ENCODE measurements at places on chromosomes 2 and 18. TPM values are rescaled to one million over a fixed set of nuclear protein-coding genes. Genes with fewer than 3 reads are reported as not detected.

DNA sequence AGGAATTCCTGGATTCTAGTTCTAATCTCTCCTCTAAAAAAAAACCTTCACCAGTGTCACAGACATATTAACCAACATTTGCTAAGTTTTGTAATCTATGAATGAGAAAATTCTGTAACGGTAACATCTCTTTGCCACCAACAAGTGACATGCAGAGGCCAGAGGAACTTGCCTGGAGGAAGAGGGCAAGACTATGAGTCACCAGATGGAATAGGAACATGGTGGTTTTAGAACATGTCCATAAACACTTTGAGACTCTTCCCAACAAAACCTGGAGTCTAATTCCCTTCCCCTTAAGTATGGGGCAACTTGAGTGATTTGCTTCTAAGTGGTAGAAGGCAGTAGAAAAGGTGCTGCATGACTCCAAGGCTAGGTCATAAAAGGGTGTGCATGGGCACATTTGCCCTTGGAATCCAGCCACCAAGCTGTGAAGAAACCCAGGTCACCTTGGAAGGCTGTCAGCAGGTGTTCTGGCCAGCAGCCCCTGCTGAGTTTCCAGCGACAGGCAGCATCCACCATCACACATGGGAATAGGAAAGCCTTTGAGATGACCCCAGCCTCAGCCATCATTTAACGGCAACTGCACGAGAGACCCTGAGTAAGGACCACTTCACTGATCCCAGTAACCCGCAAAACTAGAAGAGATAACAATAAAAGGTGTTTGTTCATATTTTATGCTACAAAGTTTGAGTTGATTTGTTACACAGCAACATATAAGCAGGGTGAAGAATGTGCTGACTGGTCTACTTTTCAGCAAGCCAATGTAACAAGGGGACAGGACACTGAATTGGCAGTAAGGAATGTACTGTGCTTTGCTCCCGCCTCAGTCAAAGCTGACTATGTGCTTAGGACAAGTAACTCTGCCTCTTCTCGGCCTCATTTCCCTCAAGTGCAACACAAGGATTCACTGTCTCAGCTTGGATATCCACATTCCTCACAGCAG is 90.6 kb downstream of the SKA1 start:
- DNase-seq: no peak

DNA sequence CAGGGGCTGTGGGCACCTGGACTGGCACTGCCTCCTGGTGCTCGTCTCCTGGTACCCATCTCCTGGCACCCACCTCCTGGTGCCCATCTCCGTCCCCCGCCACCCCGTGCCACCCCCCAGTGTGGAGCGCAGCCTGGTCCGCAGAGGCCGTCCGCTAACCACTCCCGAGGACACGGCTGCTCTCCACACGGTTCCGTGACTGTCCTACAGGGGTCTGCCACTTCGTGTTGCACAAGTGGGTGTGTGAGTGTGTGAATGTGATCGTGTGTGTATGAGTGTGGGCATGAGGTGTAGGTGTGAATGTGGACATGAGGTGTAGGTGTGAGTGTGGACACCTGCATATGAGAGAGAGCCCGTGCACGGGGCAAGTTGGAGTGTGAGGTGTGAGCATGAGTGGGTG is 119.4 kb upstream of the HS6ST1 start:
- peak; percentile 42 for DNase-seq

- no peak for DNase-seq
Measured at GRCh38 chr2:70768590-70769085, 638 bp upstream of the ADD2 start.

- DNase-seq: no peak
Measured at GRCh38 chr18:38318416-38318815, 752.8 kb upstream of the CELF4 start.

DNA sequence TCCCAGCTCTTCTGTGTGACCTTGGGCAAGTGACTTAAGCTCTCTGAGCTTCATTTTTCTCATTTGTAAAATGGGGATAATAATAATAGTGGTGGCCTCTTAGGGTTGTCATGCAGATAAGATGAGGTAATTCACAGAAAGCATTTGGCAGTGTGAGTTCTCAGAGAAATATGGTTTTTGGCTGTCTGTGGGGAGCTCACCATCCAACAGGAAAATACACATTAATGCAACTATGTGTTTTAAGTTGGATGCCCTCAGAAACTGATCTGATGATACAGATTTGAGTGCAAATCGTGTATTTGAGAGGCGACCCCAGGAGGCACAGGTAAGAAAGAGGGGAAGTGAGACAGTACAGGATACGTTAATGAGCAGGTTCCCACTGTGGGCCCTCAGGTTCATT is 56.1 kb upstream of the SPRED2 start:
- no peak for DNase-seq

GRCh38 chr18:76429262-76430126 is 65.5 kb downstream of the ZNF516 start:
- no peak for DNase-seq

DNA sequence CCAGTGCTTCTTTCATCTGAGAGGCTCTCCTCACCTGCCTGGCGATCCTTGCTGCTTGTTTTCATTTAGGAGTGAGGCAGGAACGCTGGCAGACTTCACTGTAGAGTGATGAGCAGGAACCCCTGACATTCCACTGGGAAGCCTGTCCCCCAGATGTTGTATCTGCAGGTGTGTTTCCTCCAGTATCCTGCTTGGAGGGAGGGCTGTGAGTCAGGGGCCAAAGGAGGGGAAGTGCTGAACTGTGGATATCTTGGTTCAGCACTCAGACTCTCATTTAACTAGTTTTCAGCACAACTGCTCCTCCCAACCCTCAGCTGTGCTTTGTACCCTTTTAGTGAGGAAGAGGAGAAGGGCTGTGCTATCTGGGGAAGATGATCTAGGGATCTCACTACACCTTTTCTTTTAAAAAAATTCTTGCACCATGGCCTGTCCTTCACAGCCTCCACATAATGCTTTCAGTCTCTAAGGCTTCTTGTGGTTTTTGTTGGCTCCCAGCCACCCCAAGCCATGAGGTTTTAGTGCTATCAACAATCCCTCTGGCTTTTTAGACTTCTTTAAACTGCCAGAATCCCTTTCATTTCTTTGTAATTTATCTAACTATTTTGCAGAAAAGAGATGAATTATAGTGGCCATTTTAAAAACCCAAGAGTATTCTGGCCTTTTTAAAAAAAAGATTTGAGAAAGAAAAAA is 11.2 kb downstream of the ANKAR start:
- no peak for DNase-seq

Gene CNTNAP5
- total RNA-seq: not detected

DNA sequence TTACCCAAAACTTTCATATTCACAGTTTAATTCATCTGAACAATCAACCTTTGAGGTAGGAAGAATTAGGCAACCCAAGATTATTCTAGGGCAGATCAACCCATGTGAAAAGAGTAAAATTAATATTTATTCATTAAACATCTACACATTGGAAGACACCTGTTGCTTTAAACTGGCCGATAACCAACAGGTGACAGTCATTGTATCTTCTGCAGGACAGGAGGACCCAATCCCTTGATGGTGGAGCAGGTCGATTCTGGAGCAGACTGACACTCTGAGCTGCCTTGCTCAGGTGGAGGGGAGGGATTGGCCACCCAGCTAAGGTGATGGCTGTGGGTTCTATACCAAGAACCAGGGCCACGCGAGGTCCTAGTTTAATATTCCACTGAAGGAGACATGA is 230.3 kb downstream of the OSR1 start:
- DNase-seq: no peak

DNA sequence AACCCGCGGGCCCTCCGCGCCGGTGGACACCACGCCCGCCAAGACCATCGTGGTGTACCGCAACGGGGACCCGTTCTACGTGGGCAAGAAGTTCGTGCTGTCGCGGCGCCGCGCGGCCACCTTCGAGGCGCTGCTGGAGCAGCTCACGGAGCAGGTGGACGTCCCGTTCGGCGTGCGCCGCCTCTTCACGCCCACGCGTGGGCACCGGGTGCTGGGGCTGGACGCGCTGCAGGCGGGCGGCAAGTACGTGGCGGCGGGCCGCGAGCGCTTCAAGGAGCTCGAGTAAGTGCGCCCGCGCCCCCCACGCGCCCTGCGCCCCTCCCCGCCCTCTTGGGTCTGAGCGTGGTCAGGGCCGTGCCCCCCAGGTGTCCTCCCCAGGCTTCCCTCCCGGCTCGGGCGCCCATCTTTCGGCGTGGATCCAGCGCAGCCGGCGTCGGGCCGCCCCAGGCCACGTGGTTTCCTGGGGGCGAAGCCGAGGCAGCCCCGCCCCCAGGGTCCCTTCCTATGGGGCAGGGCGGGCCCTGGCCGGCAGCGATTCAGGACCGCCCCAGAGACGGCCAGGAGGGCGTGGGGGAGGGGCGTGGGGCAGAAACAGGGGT is 481 bp downstream of the DCDC2C start:
- DNase-seq: no peak

Gene FSIP2
- 0.22 TPM for total RNA-seq

DNA sequence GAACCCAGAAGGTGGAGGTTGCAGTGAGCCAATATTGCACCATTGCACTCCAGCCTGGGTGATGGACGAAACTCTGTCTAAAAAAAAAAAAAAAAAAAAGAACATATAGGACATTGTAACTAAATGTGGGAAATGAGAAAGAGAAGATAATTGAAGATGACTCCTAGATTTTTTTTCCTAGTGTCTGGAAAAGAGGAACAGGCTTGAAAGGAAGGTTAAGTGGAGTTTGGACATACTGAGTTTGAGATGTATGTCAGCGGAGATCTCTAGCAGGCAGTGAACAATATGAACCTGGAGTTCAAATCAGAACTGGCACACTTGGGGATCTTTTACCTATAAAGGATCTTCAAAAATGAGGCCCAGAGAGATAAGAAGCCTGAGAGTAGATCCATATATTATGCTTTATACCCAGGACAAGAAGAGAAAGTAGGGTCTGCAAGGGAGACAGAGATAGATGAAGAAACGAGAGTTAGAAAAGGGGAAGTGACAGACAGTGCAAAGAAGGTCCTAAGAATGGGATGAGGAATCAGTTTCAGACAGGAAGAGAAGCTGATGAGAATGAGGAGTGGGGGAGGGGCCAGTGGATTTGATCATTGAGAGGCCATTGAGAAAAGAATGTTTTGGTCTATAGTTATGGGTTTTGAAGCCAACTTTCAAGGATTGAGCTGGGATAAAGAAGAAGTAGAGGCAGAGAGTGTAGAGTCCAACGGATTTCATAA is 46.9 kb upstream of the CD28 start:
- DNase-seq: no peak

DNA sequence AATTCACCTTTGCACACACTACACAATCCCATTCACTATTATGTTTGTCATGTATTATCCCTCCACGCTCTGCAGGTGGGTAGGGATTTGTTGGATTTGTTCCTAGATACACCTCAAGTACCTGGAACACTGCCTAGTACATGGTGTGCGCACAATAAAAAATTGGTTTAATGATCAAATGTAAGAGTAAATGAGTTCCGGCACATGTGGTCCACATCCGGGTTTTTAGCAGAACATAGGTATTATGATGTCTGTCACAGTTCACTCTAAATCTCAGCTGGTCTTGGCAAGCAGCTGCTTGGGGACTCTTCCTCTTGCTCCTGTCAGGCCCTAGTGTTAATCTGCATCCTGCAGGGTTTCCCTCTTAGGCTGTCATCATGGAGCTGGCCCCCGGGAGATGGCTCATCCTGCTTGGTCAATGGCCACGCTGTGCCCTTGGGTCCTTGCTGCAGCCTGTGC is 21.8 kb upstream of the IL1R1 start:
- DNase-seq: no peak

DNA sequence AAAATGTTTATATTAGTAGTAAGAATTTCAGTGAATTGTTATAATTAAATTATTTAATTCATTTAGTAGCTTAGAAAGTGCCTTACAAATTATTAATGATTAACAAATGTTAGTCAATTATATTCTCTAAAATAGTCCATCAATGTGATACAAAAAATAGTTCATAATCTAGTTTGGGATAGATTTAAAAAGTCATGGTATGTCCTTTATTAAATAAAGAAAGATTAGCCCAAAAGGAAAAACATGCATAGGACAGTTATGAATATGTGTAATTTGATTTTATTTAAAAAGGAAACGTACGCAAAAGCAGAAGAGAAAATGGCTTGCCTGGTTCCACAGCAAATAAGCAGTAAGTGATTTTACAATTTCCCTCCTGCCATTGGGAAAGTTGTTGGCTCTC is 768.5 kb downstream of the TRIB2 start:
- no peak for DNase-seq

Gene MOGAT1
- total RNA-seq: not detected

Gene SKOR2
- not detected for total RNA-seq

GRCh38 chr2:216632952-216633615 is at the start of gene IGFBP2:
IGFBP2 (plus strand) TSS chr2:216633420; CDS start chr2:216633524, 104 bp downstream.
- no peak for DNase-seq

GRCh38 chr2:162028511-162028910 is 45.5 kb downstream of the DPP4 start:
- DNase-seq: no peak

- no peak for DNase-seq
Measured at GRCh38 chr18:9740071-9740470, 32.0 kb downstream of the RAB31 start.

DNA sequence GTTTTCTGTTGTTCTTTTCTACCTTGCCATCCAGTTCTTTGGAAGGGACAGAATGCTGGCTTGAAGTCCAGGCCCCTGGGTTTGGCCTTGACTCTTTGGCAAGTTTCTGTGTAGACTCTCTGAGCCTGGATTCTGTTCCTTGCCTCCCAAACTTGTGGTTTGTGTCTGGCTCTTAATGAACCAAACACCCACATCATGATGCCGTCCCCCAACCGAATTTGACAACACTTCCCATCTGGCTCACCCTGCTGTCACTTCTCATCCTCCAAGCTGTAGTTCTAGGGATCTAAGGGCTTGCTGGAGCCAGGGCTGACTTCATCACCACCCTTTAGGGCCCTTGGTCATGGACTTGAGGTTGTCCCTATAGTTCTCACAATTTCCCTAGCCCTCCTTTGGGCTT is 68.9 kb upstream of the CELF4 start:
- no peak for DNase-seq

- DNase-seq: no peak
Measured at GRCh38 chr2:135663148-135663700, 78.4 kb upstream of the UBXN4 start.

- no peak for DNase-seq
Measured at GRCh38 chr2:202249521-202250253, 11.3 kb upstream of the SUMO1 start.

- DNase-seq: no peak
Measured at GRCh38 chr18:31647127-31647753, 37.1 kb downstream of the B4GALT6 start.

GRCh38 chr2:127566139-127566417 is 30.6 kb downstream of the MYO7B start:
- no peak for DNase-seq

Gene PRSS56
- total RNA-seq: not detected

- no peak for DNase-seq
Measured at GRCh38 chr2:29108225-29108624, 7.0 kb upstream of the CLIP4 start.

- peak; percentile 84 for DNase-seq
Measured at GRCh38 chr2:234989183-234989701, 37.4 kb downstream of the SH3BP4 start.
